Non-pigmented ciliary epithelial cell (primary cell): ENCODE measurements at places on chromosomes 11 and 22.

DNA sequence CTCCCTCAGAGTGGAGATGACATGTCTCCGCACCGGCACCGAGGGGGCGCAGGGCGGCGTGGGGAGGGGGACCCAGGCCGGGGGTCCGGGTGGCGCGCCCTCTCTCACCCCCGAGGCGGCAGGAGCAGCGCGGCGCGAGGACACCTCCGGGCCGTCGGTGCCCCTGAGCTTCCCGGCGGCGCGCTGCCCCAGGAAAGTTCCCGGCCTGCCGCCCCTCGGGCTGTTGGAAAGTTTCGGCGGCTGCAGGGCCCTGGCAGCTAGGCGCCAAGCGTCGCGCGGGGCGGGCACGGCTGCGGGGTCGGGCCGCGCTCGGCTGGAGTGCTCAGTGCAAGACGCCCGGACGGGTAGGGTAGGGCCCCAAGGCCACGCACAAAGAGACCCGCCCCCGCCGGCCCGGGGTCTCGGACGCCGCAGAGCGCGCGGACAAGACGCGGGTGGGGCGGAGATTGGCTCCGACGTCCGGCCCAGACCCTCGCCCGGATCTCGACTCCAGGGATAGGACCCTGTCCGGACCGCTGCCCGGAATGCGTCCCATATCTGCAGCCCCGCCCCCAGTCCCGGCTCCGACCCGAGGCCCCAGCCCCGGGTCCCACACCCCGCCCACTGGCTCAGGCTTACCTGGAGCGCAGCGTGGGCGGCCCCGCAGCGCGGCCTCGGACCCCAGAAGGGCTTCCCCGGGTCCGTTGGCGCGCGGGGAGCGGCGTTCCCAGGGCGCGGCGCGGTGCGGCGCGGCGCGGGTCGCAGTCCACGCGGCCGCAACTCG, 471 bp downstream of the ARVCF start:
- DNase-seq, result no peak

DNA sequence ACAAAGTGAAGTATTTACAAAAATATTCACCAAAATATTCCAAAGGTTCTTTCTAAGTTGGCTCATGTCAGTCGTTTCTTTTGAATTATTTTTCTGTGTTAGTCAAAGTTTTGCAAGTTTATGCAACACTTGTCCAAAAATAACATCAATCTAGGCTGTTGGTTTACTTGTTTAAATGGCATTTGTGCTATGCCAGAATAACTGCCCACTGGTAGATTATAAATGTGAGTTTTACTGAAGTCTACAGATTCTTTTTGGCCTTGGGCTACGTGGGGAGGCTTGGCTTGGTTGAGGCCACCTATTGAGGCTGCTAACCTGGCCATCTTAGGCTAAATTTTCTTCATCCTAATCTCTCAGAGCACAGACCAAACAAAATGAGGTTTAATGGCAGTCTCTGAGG, 1091.9 kb upstream of the RAG2 start:
- no peak for DNase-seq

DNA sequence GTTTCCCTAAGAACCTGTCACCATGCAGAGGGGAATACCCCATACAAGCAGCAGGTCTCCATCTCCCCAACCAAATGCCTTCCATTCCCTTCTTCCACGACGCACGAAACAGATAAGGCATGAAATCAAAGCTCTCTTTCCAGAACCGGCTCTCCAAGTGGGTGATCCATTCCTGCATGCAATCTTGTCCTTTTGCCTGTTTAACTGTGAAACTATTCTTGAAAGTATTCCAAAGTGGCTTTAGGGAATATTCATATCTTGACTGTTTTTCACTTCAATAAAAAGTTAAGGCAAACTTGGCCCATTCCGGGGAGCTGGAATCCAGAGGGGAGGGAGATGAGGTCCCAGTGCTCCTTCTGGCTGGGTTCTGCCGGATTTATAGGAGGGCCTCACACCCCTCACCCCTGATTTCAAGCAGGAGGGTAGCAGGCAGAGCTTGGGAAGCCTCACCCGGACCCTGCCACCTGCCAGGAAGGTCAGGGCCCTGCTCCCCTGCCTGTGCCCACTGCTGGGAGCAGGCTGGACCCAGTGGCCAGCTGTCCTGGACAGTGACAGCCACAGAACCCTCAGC, 60.9 kb downstream of the SCGB1A1 start:
- DNase-seq, result no peak

- DNase-seq, result no peak
Observed at GRCh38 chr11:63635762-63636465, 21.7 kb upstream of the PLAAT3 start.

DNA sequence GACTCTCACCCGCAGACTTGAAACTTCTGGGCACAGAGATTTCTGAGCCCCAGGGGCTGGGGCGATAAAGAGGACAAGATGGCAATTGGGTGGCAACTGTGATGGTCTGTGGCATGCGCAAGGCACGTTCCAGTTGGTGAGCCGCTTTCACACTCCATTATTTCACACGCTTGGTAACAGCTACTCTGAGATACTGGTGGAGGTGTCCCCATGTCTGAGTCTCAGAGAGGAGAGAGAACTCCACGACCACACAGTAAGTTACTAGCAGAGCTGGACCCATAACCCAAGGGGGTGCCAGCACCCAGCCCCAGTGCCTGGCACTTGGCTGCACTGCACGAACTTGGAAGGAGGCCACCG, 6.0 kb upstream of the KCNJ4 start:
- no peak for DNase-seq

- peak; percentile 35 for DNase-seq
Observed at GRCh38 chr11:12506404-12506921, 129.1 kb downstream of the PARVA start.

DNA sequence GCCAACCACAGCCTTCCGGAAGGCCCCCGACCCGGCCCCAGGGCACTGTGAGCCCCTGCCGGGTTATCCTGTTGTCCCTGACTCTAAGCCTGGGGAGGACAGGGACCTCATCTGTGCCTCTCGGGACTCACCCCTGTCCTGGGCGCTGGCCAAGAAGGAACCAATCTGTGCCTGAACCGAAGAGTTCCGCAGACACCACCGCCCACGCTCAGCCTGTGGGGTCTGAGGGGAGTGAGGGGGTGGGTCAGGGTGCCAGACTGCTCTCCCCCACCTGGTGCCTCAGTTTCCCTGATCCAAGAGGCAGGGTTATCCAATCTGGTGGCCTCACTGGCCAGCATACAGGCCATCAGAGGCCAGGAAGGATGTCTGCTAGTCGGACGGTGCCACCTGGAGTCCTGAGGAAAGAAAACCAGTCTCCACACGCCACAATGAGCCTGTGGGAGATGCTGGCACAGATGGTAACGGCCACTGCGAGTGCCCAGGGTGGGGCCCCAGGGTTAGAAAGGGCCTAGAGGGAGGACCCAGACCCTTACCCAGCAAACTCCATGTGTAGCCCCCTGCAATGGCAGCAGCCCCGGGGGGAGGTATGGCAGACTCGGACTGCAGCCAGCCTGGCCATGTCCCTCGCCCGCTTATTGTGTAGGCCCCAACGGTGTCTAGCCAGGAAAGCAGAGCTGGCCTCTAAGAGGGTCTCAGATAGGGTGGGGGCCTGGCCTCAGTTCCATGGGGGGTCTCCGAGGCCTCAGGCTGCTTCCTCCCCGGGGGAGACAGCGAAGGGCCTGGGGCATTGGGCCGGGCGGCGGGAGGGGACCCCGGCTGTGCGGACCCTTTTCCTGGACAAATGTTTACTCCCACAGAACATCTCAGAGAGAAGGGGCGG, 827 bp upstream of the TNNT3 start:
- DNase-seq, result no peak

DNA sequence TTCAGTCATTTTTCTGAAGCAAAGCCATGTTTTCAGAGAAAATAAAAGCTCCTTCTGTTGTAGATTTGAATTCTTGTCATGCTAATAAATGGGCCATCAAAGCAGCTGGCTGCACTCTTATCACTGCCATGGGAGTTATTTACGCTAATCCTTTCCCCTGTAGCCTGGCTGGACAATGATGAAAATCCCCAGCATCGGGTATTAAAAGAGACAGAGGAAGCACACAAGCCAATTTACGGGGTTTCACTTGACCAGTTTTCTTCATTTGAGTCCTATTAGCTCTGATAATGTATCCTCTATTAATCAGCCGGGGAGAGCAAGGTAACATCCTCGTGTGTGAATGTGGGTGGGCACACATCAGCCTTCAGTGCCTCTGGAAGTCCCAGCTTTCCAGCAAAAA, 470.2 kb upstream of the API5 start:
- DNase-seq, result no peak

- no peak for DNase-seq
Observed at GRCh38 chr22:41481925-41482318, 13.0 kb downstream of the ACO2 start.

- no peak for DNase-seq
Observed at GRCh38 chr11:13962198-13962561, 343 bp upstream of the SPON1 start.

DNA sequence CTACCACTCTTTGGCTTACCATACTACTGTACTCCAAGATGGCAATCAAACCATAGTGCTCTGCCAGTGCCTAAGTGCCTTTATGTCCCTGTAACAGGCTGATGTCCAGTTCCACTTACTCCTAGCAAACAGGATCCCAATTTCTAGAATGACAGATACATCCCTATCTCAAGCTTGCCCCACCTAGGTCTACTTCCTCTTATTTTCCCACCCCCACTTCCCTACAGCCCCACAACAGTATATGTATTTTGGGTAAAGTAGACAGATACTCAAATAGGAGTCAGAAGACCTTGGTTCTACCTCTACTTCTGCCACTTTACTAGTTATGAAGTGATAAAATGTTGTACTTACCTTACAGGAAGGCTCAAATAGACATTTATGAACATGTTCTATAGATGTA, 24.1 kb downstream of the SIK3 start:
- no peak for DNase-seq

DNA sequence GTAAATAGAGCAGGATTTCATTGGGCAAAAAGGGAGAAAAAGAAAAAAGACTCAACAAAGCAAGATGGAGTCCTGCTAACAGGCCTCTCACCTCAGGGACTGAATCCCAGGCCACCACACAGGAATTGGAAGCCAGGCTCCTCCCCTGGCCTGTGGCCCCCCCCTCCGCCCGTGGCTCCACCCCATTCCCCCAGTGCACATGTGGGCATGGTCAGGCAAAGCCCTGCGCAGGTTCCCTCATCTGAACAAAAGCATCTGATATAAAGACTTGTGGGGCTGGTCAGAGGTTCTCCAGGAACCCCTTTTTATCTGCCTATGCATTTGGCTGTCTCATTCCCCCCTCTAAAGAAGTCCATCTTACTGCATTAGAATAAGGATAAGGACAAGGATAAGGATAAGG, 46.0 kb upstream of the PAK1 start:
- no peak for DNase-seq
